ENCODE measurements at places on chromosomes 11 and 22. TPM values are rescaled to one million over a fixed set of nuclear protein-coding genes. Genes with fewer than 3 reads are reported as not detected.
A peak's percentile ranks its signal among the peaks of the same experiment; 100 is the strongest.

Gene RASL10A
- 5.2 TPM for polyA plus RNA-seq

- DNase-seq, result peak; percentile 91
Measured at GRCh38 chr22:46576556-46577367, 39.3 kb upstream of the CELSR1 start.

DNA sequence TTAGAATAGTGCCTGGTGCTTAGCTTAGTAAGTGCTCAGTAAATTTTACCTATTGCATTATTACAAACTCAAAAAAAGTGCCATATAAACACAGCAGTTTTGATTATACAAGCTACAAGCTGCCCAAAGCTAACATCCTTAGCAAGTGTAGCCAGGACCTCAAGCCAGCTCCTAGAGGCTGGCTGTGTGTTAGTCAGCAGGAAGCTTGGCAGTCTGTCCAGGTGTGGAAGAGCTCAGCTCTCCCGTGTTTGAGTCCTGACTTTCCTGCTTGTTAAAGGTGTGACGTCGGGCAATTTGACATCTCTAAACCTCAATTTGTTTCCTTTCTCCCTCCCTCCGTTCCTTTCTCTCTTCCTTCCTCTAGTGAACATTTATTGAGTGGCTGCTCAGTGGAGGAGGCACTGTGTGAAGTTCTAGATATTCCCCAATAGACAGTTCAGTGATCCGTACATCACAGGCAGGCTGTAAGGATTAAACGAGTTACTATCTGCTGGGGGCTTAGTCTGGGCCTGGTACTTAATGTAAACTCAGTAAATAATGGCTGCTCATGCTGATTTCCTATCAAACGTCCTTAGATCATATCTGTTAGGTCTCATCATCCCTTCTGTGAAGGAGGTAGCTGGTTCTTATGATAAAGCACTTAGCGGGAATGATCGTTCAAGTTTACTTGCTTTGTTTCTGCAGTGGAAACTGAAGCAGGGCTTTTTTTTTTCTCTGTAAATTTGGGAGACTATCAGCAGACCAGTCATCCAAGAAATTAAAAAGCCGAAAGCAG, 68.7 kb downstream of the PRR5L start:
- DNase-seq, result no peak

DNA sequence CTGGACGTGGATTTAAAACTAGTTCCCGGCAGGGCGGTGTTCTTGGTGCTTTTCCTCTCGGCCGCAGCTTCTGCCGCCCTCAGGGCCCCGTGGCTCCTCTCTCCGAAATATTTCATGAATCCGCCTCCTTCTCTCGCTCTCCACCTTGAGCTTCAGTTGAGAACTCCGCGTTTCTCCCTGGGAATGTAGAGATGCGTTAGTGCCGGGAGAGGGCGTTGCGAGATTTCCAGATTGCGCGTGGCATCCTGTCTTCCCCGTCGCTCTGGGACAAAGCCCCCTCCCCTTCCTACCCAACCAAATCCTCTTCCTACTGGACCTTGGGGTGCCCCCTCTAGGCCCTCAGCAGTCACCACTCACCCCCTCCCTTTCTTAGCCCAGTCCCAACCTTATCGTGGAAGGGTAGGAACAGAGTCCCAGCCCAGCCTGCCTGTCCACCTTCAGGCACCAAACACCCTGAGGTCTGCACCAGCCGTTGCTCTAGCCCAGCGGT, 15.5 kb upstream of the RAC2 start:
- DNase-seq, result peak; percentile 31

- peak; percentile 23 for DNase-seq
Measured at GRCh38 chr11:86459682-86460460, 85.2 kb downstream of the CCDC81 start.

Measured in spinal cord (tissue), 10 donors.